HS-27A (cell line): ENCODE measurements at places on chromosomes 16 and 17.

GRCh38 chr16:888901-889570 lies 81.7 kb downstream of the LMF1 start:
- no peak for DNase-seq

- no peak for DNase-seq
Observed at GRCh38 chr17:79674506-79675412, 56.0 kb upstream of the ENPP7 start.

- peak; percentile 83 for DNase-seq
Observed at GRCh38 chr17:18259621-18260331, 686 bp upstream of the MIEF2 start.

DNA sequence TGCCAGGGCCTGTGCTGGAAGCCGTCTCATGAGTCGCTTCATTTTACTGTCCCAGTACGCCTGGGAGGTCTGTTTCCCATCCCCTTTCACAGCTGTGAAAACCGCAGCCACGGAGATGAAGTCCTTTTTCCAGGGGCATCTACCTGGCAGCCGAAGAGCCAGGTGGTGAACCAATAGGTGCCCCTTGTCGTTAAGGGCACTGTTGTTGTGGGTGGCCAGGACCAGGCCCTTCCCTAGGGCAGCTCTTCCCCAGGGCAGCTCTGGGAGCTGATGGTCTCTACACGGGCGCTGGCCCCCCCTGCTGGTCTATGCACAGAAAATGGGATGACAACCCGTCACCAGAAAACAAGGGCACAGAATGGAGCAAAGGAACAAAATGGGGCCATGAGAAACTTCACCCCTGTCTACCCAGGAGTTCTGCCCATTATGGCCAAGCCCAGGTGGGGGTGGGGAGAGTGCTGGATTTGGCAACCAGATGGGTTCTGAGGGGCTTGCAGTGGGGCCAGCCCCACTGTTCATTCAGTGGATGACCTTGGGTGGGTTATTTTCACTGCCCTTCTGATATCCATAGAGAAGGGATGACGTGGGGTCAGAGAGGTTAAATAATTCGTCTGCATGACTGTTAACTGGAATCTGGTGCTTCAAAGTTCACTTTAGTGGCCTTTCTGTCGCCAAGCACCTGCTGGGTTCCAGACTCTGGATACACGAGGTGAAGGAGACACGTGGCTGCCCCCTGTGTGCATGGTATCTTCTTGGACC lies 11.5 kb downstream of the RMI2 start:
- DNase-seq: no peak

DNA sequence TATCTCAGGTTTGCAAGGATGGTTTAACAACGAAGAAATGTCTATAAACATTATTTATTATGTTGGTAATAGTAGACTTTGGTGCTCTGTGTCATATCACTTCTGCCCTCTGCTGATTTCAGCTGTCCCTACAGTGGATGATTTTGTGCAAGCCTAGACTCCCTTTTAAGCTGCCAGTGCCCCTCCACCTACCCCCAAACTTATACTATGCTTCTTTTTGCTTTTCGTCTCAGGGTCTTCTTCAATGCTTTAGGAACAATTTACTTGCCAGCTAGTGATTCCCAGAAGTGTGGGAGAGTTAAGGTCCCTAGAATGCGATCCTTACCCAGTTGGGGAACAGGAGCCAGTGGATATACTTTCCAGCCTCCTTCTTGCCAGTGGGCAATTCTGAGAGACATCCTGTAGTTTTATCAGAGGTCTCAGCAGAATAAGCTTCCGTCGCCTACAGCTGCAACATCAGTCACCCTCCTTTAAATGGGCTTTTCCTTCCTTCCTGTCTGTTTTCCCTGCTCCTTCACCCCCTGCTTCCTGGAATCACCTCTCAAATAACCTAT lies 4.1 kb downstream of the ICAM2 start:
- no peak for DNase-seq

- no peak for DNase-seq
Observed at GRCh38 chr17:63354256-63354655, 91.8 kb downstream of the CYB561 start.

GRCh38 chr17:6090253-6090652 lies 20.1 kb downstream of the WSCD1 start:
- DNase-seq: no peak

DNA sequence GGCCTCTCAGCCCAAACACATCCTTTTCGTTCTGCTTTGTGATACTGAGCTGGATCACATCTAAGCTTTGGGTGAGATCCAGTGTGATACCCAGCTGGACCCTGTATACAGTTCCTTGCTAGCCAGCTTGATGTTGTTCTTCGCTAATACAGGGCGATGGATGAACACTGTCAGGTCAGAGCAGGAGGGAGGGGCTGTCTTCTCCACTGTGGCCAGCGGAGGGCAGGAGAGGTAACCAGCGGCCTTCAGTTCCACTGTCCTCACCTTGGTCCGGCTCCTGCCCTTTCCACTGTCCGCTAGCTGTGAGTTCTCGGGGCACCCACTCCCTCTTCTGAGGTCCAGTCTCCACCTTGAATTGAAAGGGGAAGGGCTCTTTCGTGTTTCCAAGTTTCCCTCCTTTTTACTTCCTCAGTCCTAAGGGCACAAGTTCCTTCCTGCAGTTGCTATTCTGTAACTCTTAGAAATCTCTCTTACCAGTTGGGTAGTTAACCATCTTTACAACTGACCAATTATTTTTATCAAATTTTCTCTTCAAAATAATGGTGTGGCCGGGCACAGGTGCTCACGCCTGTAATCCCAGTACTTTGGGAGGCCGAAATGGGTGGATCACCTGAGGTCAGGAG lies 3.0 kb upstream of the ZNF213 start:
- no peak for DNase-seq

DNA sequence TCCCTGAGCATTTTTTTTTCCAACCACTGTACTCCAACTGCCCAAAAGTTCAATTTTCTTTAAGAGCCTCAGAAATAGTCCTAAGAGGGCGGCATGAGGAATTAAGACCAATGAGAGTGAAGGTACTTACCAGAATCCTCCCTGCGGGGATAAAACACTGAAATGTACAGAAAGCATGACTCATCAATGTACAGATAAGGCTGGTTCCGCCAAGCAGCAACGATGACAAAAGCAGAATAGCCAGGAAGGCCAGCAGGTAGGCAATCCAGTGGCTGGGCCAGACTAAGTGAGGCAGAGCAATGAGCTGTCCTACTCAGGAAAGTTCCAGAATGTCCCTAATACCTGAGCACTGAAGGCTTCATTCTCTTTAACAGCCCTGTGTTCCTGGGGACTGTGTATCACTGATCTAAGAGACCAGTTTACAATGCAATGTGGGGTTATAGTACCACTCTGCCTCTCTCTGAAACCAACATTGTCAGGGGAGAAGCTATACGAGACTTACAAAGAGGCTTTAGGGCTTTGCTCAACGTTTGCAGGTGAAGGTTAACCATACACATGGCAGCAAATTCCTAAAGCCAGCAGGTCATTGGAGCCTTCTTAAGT lies 11.0 kb upstream of the GPR139 start:
- no peak for DNase-seq

- no peak for DNase-seq
Observed at GRCh38 chr16:84348386-84348888, 19.9 kb upstream of the ATP2C2 start.

DNA sequence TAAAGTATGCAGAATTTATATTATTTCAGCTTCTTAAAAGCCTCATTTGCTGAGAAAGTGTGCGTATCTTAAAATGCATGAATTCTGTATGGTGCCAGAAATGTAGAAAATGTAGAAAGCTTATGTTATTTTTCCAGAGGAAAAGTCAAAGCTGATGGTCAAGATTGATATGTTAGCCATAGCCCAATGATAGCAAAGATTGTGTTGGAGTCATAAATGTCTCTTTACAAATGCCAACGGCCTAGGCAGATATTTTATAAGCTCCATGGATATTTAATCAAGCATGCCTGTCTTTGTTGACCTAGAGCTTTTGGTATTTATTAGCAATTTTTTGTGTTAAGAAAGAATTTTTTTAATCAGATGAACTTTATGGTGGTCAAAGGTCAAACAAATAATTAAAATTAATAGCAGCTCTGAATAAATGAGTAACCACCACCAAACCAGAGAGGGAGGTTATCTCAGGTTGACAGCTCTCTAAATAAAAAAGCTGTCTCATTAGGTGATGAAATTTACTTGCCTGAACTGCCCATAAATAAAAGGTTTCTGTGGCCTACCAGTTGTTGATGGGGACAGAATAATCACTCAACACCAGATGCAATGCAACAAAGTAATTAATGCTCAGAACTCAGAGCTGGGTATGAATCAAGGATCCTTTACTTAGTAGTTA lies 28.5 kb downstream of the CLEC3A start:
- no peak for DNase-seq

GRCh38 chr16:674968-675883 lies at the start of gene RHBDL1:
Gene RHBDL1 (plus strand): TSS chr16:675671. CDS start chr16:675791, 120 bp downstream.
- no peak for DNase-seq

- peak; percentile 68 for DNase-seq
Observed at GRCh38 chr16:83706394-83706793, 101.4 kb upstream of the HSBP1 start.

DNA sequence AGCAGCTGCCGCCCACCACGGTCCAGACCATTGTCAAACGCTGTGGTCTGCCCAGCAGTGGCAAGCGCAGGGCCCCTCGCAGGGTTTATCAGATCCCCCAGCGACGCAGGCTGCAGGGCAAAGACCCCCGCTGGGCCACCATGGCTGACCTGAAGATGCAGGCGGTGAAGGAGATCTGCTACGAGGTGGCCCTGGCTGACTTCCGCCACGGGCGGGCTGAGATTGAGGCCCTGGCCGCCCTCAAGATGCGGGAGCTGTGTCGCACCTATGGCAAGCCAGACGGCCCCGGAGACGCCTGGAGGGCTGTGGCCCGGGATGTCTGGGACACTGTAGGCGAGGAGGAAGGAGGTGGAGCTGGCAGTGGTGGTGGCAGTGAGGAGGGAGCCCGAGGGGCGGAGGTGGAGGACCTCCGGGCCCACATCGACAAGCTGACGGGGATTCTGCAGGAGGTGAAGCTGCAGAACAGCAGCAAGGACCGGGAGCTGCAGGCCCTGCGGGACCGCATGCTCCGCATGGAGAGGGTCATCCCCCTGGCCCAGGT lies 13.0 kb downstream of the SLC52A1 start:
- no peak for DNase-seq

- no peak for DNase-seq
Observed at GRCh38 chr16:68331879-68332410, 21.1 kb downstream of the PRMT7 start.

DNA sequence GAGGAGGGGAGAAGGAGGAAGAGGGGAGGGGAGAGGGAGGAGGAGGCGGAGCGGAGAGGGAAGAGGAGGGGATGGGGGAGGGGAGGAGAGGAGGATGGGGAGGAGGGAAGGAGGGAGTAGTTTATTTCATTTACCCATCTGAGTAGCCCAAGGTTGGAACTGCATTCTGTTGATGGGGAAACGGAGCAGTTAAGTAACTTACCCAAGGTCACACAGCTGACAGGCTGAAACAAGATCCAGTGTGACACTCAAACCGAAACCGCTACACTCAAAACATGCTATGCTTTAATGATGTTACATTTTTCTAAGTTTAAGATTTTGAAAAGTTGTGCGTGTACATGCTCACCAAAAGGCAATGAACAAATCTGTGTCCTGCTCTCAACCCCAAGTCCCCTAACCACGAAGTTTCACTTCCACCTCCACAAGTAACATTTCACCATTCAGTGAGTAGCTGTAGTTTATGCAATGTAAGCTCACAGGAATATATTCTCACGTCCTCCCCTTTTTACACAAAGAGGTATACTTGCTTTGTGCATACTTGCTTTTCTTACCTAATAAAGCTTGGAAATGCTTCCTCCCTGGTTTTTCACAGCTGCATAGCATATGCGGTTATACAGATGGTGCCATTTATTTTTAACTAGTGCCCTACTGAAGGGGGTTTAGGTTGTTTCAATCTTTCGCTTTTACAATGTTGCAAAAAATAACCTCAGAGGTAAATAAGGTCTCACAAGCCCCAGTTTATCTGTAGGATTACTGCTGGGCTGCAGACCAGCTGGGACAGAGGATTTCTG lies 275.3 kb downstream of the PARN start:
- no peak for DNase-seq

- no peak for DNase-seq
Observed at GRCh38 chr17:62627904-62628633, 599 bp downstream of the MRC2 start.

DNA sequence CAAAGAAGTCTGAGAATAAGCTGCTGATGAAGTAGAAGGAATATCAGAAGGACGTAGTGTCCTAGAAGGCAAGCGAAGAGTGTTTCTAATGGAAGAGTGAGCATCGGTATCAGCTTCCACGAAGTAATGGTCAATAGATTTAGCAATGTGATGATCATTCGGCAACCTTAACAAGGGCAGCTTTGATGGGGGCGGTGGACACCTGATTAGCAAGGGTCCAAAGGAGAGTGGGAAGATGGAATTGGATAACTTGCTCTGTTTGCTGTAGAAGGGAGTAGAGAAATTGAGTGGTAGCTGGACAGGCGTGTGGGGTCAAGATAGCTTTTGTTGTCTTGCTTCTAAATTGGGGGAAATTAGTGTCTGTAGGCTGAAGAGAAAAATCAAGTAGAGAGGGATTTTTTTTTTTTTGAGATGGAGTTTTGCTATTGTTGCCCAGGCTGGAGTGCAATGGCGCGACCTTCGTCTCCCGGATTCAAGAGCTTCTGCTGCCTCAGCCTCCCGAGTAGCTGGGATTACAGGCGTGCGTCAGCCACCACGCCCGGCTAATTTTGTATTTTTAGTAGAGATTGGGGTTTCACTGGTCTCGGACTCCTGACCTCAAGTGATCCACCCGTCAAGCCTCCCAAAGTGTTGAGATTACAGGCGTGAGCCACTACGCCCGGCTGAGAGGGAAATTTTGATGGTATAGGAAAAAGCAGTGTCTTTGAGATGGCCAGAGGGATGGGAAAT lies 13.9 kb upstream of the HES7 start:
- no peak for DNase-seq

GRCh38 chr16:55418586-55418985 lies 60.4 kb upstream of the MMP2 start:
- no peak for DNase-seq

DNA sequence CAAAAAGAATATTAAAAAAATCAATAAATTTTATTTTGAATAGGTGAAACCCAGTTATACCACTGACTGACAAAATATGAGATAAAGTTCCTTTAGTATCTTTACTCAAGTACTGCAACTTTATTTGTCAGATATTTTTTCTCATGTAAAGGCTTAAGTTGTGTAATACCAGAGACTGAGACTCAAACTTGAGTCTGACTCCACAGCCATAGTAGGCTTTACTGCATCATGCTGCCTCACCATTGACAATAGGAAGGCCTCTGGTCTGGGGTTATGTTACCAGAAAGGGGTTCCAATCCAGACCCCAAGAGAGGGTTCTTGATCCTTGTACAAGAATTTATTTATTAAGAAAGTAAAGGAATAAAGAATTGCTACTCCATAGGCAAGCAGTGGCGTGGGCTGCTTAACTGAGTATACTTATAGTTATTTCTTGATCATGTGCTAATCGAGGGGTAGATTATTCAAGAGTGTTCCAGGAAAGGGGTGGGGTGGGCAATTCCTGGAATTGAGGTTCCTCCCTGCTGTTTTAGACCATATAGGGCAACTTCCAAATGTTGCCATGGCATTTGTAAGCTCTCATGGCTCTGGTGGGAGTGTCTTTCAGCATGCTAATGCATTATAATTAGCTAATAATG lies 187.4 kb upstream of the WSB1 start:
- no peak for DNase-seq

- DNase-seq: no peak
Observed at GRCh38 chr17:78307887-78308638, 51.8 kb downstream of the SOCS3 start.
